ENCODE measurements at places on chromosomes 11 and 22. TPM values are rescaled to one million over a fixed set of nuclear protein-coding genes. Genes with fewer than 3 reads are reported as not detected.

- DNase-seq: no peak
Measured at GRCh38 chr11:125293596-125293995, 129.0 kb downstream of the PKNOX2 start.

DNA sequence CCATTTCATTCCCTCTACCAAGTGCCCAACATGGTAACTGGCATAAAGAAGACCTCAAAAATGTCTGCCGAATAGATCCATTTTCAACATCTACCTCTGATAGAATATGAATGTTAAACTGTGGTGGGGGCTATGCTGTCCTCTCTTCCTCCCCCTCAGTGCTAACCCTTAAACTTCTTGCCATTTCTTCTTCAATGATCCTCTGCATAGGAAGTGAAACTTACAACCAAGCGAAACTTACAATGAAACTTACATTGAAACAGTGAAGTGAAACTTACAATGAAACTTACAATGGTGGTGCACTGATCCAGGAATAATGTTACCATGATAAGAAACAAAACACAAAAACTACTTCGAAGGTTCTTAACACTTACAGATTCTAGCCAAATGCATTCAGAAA lies 4.7 kb downstream of the RTCB start:
- no peak for DNase-seq

GRCh38 chr11:102936864-102937509 lies 18.5 kb downstream of the MMP13 start:
- DNase-seq: no peak

DNA sequence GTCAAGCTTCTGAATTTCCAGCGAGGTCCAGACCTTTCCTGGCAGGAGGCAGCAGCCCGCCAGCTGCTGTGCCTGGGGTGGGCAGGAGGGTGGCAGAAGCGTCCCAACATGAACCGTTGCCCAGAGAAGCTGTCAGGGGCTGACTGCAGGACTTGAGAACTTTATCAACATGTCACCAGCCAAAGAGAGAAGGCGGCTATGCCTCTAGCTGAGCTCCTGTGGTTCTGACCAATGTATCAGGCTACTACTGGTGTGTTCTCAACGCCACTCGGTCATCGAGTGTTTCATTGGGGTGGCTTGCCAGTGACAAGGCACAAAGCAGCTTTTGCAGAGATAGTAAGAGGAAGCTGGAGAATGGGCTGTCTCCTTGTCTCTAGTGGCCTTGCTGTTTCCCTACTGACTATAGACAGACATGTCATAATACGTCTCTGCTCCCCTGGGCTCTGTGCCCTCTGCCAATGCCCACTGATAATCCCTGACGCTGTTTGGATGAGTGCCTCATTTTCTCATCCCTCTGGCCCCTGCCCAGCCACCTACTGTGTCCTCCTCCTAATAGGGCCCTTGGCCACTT lies 17.6 kb upstream of the ASCC2 start:
- DNase-seq: no peak

- no peak for DNase-seq
Measured at GRCh38 chr22:40258501-40258915, 80.8 kb downstream of the TNRC6B start.

DNA sequence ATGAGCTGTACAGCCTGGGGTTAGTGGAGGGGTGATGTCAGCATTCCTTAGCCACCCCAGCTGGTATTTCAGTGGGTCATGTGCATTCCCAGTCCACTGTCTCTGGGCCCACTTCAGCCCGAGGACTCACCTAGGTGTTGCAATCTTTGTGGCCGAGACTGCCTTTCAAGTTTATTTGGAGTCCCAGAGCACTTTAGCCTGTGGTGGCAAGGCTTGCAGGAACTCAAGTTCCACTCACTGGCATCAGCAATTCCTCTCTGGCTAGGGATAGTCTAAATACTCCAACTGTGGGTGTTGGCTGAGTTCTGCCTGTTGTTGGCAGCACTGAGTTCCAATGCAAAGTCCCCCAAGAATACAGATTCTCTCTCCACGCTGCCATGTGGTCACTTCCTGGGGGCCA lies 191.6 kb upstream of the PGR start:
- DNase-seq: no peak

- no peak for DNase-seq
Measured at GRCh38 chr11:61697764-61698163, 17.6 kb downstream of the DAGLA start.

DNA sequence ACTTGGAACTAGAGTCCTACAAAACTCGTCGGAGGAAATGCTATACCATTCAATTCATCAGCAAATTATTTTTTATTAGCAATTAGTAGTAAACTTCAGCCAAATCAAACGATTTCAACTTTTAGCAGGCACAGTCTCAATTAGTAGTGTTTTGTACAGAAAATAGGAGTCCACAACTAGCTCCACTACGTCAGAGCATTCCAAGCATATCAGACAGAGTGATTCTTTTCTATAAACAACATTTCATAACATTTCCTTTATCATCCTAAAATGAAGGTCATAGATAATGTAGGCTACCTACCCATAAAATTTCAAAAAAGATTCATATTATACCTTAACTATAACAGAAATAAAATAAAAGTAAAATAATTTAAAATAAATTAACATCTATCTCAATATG lies 169.9 kb downstream of the KIF18A start:
- DNase-seq: no peak

KRTAP5-7 gene
- total RNA-seq: not detected

SLC37A2 gene
- 2.2 TPM for total RNA-seq

DUSP8 gene
- total RNA-seq: 2.7 TPM

FOXRED2 gene
- 12.9 TPM for total RNA-seq

OR52H1 gene
- not detected for total RNA-seq

Data from activated CD4-positive, alpha-beta memory T cell treated with anti-CD3 and anti-CD28 coated beads, Interleukin-2, amount 10 ng/mL, durations not matched to agents 7 days and 5 days (primary cell).